Ovary (tissue), 10 donors: ENCODE measurements at places on chromosomes 7 and 10.

- DNase-seq: no peak
Measured at GRCh38 chr10:110637558-110638053, 6.5 kb upstream of the RBM20 start.

GRCh38 chr10:116268976-116269375 is 4.0 kb downstream of the GFRA1 start:
- no peak for DNase-seq

GRCh38 chr10:72255977-72256729 is 17.6 kb upstream of the DDIT4 start:
- DNase-seq: no peak

GRCh38 chr10:80405626-80406025 is 2.7 kb upstream of the PRXL2A start:
- no peak for DNase-seq

- no peak for DNase-seq
Measured at GRCh38 chr10:98088186-98088971, 46.1 kb upstream of the R3HCC1L start.

DNA sequence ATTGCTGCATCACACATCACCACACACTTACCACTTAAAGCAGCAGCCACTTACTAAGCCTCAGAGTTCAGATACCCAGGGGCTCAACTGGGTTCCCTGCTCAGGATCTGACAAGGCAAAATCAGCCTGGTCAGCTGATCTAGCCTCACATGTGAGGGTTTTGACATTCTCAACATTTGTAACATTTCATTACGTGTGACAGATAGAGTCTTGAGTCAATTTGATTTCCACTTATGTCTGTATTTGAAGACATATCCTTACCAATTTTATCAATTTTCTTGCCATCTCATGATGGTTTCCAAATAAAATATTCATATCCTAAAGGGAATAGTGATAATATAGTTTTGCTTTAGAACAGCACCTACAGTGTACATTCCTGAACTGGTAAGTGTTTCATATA is 494.7 kb upstream of the PFKP start:
- DNase-seq: no peak

DNA sequence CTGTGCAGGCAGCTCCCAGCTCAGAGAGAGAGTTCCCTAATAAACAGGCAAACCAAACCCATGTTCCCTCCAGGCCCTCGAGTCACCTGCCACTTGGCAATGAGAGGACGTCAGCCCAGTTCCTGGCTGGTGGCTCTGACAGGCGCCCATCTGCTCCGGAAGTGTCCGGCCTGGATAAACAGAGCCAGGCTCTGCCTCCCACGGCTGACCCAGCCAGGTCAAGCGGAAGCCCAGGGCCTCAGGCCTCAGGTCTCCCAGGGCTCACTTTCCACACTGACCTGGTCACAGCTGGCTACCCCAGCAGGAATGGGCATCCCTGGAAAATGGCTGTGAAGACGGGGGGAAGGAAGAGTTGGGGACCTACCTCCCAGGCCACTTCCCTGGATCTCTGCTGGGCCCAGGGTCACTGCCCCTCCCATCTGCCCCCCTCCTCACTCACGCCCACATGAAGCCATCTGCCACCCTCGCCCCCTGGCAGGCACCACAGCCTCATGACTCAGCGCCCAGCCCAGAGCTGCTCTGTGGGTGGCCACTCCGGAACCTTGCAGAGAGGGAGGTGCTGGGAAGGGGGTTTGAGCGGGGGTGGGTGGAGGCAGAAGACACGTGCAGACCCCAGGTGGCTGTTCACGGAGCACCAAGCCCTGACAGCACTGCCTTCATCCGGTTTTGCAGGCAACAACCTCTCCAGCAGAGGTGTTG is 37.4 kb upstream of the DUSP5 start:
- no peak for DNase-seq

DNA sequence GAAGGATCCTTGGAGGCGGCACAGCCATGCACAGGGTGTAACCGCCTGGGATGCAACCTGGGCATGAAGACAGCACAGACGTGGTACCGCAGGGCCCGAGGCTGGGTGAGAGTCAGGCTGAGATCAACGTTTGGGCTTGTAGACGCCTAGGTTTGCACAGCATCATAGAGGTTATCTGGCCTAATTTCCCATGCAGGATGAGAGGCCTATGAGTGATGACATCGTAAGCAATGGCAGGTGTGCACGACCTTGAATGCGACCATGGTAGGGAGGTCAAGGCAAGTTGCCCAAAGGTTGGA is 7.5 kb downstream of the CALML3 start:
- DNase-seq: no peak

- DNase-seq: no peak
Measured at GRCh38 chr10:85618841-85619240, 747.8 kb downstream of the GRID1 start.

DNA sequence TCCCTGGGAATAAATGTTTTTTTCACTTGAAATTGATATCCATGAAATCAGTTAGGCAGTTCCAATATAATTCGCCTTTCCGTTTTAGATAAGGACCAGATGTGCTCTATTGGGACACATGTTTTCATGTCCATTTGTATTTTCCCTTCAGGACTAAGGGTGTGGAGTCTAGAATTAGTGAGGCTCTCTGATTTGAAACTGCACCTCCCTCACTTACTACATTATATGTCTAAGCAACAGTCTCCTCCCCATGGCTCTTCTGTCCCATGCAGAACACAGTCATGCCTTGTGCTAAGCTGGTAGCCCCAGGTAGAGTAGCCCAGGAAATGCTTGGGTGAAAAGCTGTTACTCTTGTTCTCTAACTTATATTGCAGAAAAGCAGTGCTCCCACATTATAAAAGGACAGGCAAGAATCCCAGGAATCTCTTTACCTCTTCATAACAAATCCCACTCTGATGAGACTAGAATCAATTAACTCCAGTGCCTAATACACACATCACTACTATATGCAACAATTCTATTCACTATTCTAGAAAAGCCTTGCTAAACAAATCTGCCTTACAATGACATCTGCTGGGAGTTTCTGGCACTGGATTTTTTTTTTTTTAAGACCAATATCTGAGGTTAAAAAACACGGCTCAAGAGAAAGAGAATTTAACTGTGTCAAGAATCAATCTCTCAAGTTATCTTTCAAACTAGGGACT is 293.9 kb downstream of the SNX13 start:
- no peak for DNase-seq

GRCh38 chr7:99971242-99971641 is 4.6 kb downstream of the AZGP1 start:
- no peak for DNase-seq

DNA sequence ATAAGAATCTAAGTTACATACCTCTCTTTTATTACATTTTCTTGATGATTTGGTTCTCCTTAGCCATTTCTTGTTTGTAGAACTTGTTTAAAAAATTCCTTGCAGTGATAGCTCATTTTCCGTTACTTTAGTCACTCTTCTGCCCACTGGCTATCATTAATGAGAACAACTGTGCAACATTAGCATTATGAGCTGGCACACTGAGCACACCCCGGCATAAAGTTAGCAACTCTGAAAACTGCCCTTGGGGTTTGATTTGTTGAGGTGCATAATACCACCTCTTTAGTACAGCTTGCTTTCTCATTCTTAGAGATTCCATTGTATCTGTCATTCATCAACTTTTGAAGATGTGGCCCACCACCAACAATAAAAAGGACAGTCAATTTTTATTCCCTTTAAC is 87.6 kb upstream of the ADCY1 start:
- no peak for DNase-seq

GRCh38 chr7:88020953-88021665 is 87.1 kb downstream of the ADAM22 start:
- no peak for DNase-seq

DNA sequence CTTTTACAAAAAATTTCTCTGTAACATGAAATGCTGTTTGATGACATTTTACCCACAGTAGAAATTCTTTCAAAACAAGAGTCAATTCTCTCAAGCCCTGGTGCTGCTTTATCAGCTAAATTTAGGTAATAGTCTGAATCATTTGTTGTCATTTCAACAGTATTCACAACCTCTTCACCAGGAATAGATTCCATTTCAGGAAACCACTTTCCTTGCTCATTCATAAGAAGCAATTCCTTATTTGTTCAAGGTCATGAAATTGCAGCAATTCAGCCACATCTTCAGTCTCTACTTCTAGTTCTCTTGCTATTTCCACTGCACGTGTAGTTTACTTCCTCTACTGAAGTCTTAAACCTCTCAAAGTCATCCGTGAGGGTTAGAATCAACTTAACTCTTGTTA is 14.1 kb downstream of the STAG3 start:
- DNase-seq: no peak

- DNase-seq: no peak
Measured at GRCh38 chr10:8923096-8923495, 868.6 kb downstream of the GATA3 start.

DNA sequence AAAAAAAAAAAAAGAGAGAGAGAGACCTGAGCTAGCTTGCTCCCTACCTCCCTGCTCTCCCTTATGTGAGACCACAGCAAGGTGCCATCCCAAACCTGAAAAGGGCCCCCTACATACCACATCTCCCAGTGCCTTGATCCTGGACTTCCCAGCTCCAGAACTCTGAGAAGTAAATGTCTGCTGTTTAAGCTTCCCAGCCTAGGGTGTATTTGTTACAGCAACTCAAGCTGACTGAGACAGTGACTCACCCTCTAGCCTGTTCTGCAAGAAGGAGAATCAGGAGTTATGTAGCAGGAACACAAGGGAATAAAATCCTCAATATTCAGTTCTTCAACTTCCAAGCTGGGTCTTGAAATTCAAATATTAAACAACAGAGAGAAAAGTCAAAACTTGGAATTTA is 52.1 kb upstream of the TMEM72 start:
- no peak for DNase-seq

- DNase-seq: no peak
Measured at GRCh38 chr7:27435461-27435860, 192.9 kb downstream of the EVX1 start.

- DNase-seq: no peak
Measured at GRCh38 chr10:34454590-34455261, 360.4 kb downstream of the PARD3 start.

DNA sequence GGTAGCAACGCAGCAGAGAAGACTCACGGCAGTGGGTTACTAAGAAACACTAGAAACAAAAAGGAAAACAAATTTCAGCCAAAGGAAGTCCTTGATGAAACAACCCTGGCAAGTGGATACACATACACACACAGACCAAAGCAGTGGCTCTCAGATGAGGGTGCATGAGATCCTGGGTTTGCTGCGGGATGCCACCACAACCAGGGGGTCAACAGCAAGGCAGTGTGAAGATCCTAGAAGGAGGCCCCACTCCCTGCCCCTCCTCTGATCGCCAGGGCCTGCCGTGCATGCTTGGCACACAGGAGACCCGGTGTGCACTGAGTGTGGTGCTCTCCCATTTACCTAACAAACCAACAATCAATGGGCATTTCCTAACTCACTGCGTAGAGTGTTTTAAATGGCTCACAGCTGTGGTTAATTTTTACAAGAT is 252.3 kb upstream of the KLF14 start:
- no peak for DNase-seq

DNA sequence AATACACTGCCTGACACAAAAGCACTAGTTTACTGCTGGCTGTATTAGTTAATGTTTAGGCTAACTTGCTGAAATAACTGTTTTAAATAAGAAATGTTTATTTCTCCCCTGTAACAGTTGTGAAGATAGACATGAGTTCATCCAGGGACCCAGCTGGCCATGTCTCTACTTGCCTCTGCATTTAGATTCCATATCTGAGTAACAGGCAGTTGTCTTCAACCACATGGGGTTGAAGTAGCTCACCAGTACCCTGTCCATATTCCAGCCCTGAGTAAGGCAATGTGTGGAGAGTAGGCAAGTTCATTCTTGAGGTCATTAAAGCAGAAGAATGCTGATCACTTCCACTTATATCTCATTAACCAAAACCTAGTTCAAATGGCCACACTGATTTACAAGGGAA is 31.1 kb upstream of the RSBN1L start:
- no peak for DNase-seq
